Activated CD4-positive, alpha-beta T cell treated with anti-CD3 and anti-CD28 coated beads, Interleukin-2, amount 50 U/mL, for 48 hours (primary cell): ENCODE measurements at places on chromosomes 5 and 9.

DNA sequence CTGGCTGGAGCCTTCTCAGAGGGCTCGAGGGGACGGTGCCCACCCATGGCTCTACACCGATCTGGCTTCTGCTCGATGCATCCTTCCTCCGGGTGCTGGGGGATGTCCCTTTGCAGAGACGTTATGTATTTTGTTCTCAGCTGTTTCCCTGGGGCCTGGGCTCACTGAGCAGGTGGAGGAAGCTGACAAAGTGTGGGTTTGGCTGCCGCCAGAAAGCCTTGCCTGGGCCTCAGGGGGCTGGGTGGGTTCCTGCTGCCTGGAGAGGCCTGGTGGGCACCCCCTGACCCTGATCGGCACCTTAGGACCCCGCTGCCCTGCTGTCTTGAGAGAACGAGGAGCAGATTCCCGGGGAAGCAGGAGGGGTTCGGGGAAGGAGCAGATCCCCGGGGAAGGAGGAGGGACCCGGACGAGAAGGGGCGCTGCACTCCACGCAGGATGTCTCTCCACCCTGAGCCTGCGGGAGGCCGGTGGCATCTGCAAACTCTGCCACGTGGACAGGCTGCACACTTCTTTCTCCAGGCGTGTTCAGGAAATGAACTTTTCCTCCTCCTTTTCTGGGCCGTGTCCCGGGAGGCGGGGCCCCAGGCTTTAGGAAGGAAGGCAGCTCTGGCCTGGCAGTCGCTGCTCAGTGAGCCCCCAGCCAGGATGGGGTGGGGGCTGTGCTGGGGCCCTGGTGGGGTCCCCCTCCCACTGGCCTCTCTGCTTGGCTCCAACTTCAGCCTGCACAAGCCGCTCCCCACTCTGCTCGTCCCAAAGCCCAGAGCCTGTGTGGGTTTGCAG is 148.9 kb downstream of the RXRA start:
- DNase-seq: peak; percentile 9

DNA sequence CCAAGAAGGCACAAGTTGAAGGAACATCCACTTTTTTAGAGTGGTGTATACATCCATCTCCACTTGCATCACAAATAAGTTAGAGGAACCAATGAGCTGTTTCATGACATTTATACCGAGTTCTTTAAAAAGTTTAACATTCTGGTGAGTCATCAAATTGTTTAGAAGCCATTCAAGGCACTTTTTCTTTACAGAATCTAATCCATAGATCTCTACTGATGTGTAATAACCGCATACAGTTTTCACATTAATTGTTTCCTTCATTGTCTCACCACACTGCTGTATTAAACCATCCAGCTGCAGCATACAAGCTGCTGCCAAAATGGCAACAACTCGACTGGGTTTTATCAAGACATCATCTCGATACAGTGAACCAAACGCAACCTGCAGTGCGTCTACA is 744 bp downstream of the GMCL2 start:
- no peak for DNase-seq

- no peak for DNase-seq
Measured at GRCh38 chr9:35538361-35539234, 48.7 kb downstream of the RUSC2 start.

GRCh38 chr5:127899214-127899610 is 184.4 kb upstream of the SLC12A2 start:
- DNase-seq: no peak

GRCh38 chr5:137995077-137995748 is 37.7 kb downstream of the FAM13B start:
- no peak for DNase-seq

GRCh38 chr5:78720997-78721396 is 72.4 kb upstream of the LHFPL2 start:
- DNase-seq: no peak

GRCh38 chr5:76859591-76860247 is 9.9 kb downstream of the S100Z start:
- no peak for DNase-seq

DNA sequence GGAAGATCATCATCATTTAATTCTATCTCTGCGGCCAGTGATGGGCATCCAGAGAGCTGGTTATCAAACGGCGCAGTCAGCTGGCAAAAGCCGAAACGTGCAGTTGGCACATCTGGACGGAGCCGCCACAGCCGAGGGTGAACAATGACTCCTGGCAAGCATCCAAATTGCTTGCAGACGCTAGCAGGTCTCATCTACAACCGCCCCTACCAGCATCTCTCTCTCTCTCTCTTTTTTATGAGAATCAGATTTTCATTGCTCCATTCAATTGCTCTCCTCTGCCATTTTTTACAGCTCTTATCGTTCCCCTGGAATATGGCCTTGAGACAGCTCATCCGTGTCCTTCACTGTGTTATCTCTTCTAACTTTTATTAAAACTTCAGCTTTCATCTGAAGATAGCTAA is 165.2 kb downstream of the MAPKAP1 start:
- DNase-seq: no peak

- DNase-seq: no peak
Measured at GRCh38 chr9:108543251-108543778, 312.5 kb downstream of the ACTL7B start.

GRCh38 chr9:109164042-109164441 is 3.0 kb downstream of the FRRS1L start:
- DNase-seq: no peak

- no peak for DNase-seq
Measured at GRCh38 chr5:32193591-32193990, 19.5 kb upstream of the GOLPH3 start.

GRCh38 chr9:137044502-137045177 is 1.3 kb downstream of the NPDC1 start:
- DNase-seq: no peak

DNA sequence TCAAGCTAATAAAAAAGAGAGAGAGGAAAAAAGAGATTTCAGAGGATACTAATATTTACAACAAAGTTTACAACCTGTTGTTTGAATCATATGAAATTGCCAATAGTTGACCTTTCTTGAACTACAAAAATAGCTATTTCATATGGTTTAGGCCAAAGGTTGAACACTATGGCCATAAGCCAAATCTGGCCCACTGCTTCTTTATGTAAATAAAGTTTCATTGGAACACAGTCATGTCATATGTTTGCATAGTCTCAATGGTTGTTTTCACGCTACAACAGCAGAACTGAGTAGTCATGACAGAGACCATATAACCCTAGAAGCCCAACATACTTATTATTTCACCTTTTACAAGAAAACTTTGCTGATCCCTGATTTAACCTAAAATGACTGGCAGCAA is 20.9 kb downstream of the SEMA5A start:
- DNase-seq: no peak

DNA sequence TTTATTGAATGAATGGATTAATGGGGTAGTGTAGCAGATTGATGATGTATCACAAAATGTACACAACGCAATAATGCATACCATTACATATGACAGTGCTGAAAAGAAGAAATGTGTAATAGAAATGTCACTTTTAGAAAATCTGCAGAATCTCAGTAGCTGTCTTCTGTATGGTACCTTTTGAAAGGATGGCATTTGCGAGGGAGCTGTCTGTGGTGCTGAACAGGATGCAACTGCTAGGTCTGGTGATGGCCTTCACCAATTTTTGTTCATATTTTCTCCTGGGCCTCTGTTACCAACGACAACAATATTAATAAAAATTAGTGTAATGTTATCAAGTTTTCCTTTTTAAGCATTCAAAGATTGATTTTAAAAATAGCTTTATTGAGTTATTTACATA is 36.2 kb upstream of the OTULIN start:
- DNase-seq: peak; percentile 63

DNA sequence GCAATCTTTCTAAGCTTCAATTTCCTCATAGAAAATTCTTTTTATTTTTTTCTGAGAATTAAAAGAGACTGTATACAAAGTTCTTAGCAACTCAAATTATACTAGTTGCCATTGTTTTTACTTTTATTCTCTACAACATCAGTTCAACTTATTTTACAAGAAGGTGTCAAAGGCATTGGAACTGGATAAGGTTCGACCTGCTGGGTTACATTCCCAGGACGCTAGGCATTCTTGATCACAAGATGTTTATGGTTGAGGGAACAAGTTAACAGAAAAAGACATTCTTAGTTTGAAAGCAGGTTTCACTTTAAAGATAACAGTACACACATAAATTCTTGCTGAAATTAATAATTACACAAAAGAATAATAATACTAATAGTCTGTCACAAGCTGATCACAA is 163.5 kb upstream of the SNX2 start:
- no peak for DNase-seq

DNA sequence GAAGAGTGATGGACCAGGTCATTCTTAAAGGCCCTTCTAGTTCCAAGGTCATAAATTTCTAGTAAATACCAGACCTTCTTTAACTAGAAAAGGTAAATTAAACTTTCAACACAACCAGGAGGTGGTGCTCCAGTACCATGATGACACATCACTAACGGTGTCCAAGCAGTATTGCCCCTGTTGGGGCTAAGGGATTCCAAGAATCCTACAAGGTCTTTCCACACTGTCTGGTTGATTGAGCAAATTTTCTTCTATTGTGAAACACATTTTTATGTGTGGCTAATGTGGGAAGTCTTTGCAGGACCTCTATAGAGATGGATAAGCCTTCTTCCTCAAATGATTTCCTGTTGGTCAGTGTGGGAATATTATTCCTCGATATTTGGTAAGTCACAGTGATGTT is 459.6 kb upstream of the PAPPA start:
- no peak for DNase-seq

- no peak for DNase-seq
Measured at GRCh38 chr9:16289639-16290038, 580.8 kb downstream of the BNC2 start.

- no peak for DNase-seq
Measured at GRCh38 chr9:36934478-36935065, 99.5 kb downstream of the PAX5 start.

GRCh38 chr5:1763548-1763911 is 36.1 kb downstream of the MRPL36 start:
- DNase-seq: peak; percentile 49

- no peak for DNase-seq
Measured at GRCh38 chr5:110361471-110361870, 365.0 kb downstream of the TMEM232 start.

GRCh38 chr9:134213881-134214341 is 49.5 kb upstream of the RNU6ATAC start:
- DNase-seq: no peak

DNA sequence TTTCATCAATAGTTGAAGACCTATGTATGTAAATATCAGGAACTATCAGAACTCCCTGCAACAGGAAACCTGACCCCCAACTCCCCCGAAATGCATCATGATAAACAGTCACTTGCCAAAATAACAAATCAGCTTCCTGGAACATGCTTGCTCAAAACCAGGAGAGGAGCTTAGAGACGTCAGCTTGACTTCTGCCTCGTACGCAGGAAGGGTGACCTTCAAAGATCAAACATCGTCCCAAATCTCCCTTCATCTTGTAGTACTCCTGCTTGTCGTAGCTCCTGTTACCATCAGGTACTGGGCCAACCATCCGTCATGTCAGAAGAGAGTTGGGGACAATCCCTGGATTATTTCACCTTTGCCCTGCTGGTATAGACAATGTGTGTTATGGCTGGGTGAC is 396.1 kb downstream of the GADD45G start:
- DNase-seq: no peak

DNA sequence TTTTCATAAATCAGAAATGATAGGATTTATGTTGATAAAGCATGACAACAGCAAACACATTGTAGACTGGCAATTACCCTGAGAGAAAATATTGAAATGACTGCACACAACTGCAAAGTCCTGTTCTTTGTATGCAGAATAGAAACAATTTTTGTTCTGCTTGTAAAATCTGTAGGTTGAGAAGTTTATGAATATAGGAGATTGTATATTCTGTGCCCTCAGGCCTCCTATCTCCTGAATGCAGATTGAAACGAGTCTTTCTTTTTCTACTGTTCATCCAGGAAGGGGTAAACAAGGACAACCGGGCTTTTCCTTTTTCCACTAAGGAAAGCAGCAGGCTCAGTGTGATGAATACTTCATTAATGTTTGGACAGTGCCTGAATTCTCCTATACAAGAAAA is 95.0 kb upstream of the HAPLN1 start:
- DNase-seq: no peak

- DNase-seq: no peak
Measured at GRCh38 chr5:174937201-174938123, 213.1 kb downstream of the MSX2 start.

DNA sequence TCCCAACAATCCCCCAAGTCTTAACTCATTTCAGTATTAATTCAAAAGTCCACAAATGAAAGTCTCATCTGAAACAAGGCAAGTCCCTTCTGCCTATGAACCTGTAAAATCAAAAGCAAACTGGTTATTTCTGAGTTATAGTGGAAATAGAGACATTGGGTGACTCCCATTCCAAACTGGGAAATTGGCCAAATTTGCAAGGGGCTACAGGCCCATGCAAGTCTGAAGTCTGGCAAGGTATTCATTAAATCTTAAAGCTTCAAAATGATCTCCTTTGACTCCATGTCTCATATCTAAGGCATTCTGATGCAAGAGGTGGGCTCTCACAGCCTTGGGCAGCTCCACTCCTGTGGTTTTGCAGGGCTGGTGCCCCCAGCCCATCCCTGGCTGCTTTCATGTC is 167.9 kb downstream of the HTR1A start:
- no peak for DNase-seq

GRCh38 chr5:131169810-131170539 is 769 bp upstream of the LYRM7 start:
- no peak for DNase-seq

GRCh38 chr5:126445502-126446174 is 22.4 kb downstream of the GRAMD2B start:
- no peak for DNase-seq

GRCh38 chr5:149688406-149688805 is 41.7 kb upstream of the PPARGC1B start:
- DNase-seq: no peak

DNA sequence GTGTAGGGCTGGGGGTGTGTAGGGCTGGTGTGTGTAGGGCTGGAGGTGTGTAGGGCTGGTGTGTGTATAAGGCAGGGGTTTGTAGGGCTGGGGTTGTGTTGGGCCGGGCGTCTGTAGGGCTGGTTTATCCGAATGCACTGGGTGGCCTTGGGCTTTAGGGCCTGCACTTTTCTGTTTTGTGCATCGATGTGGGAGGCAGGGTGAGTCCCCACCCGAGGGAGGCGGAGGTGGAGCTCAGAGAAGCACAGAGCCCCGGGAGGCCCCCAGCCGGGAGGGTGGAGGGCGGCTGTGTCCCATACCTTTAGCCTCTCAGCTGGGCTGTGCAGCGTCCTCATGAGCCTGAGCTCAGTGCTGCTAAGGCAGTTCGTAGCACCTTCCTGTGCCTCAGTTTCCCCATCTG is 13.5 kb downstream of the COL5A1 start:
- no peak for DNase-seq

- DNase-seq: no peak
Measured at GRCh38 chr5:155097995-155098394, 84.4 kb downstream of the KIF4B start.

DNA sequence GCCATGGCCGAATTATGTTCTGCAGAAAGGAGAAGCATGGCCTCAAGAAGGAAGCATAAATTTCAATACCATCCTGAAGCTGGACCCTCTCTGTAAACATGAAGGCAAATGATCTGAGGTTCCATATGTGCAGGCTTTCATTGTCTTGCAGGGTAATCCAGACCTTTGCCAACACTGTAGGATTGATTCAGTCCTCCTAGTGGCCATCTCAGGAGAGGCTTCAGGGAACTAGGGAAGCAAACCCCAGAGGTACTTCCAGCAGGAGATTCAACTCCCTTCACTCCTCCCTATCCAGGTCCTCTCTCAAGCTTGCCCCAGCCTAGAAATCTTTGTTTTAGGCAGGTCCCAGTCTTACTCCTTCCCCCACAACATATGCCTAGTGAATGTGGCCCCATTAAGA is 99.3 kb upstream of the HCN1 start:
- DNase-seq: no peak
